HFFc6 (cell line): ENCODE measurements at places on chromosomes 6 and 20.

GRCh38 chr20:21125072-21125848, 622 bp upstream of the KIZ start:
- DNase-seq: peak; percentile 50

- DNase-seq: peak; percentile 18
Measured at GRCh38 chr6:151370509-151371078, 20.8 kb downstream of the ZBTB2 start.

- DNase-seq: no peak
Measured at GRCh38 chr6:170296423-170296745, 5.5 kb upstream of the DLL1 start.

DNA sequence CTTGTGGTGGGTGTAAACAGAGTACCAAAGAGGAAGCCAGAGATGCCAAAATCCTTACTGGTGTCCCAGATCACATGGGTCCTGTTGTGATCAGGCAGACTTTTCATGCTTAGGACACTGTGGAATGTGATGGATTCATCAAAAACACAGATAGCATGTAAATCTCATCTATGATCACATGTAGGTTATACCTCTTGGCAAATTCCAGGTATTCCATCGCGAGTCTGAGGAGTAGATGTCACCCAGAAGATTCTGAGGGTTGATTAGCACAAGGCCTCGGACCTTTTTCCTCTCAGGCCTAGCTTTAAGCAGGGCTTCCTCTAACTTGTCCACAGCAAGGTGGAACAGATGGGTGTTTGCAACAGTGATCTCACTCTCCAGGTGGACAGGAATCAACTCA, 28.3 kb upstream of the SSR1 start:
- no peak for DNase-seq

GRCh38 chr6:112153926-112154607, 66.7 kb downstream of the FAM229B start:
- DNase-seq: peak; percentile 52

- no peak for DNase-seq
Measured at GRCh38 chr6:78117966-78118365, 465.1 kb downstream of the MEI4 start.

GRCh38 chr6:55997223-55997874, 122.0 kb upstream of the BMP5 start:
- no peak for DNase-seq

DNA sequence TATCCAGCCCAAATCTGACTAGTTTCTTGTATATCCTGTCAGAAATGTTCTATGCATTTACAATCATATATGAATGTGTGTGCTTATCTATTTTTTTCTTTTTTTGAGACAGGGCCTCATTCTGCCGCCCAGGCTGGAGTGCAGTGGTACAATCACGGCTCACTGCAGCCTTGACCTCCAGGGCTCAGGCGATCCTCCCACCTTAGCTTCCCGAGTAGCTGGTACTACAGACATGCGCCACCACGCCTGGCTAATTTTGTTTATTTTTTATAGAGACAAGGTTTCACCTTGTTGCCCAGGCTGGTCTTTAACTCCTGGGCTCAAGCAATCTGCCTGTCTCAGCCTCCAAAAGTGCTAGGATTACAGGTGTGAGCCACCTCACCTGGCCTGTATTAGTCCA, 3.0 kb upstream of the RAB44 start:
- DNase-seq: no peak

- no peak for DNase-seq
Measured at GRCh38 chr6:154572556-154572955, 62.1 kb upstream of the CNKSR3 start.

DNA sequence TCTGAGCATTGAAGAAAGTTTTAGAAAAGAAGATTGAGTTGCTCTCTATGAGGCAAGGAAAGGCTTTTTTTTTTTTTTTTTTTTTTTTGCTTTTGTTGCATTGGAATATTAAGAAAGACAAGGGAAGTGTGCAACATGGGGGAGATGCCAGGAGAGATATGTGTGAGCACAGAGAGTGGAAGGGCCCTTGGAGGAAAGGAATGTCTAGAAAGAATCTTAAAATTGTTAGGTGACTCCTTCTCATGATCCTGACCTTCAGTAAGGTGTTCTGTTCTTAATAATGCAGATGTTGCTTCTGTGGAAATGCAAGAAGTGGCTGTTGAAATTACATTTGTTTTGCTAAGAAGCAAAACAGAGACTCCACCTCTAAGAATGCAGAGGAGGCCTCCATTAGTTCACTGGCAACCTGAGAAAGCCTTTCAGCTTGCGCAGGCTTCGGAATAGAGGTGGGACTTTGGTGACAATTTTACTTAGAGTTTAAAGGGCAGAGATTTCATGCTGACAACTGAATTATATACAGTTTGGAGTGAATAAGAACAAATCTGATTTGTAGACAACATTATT, 118.0 kb upstream of the ASCC3 start:
- DNase-seq: no peak

DNA sequence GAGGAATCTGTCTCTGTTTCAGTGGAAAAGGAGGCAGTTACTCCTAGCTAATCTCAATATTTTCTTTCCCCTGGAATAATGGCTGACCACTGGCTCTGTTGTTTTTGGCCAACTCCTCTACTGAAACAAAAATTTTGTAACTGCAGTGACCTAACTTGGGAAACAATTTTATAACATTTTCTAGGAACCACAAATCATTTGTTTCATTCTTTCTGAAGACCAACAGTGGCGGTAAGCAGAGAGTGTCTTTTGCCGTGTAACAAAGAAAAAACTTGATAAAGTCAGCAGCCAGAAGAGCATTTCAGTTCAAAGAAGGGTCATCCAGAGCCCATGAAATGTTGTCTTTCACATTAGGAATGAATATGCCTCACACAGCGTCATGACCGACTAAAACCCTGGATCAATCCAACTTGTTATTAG, 11.8 kb upstream of the BFSP1 start:
- DNase-seq: peak; percentile 76

- no peak for DNase-seq
Measured at GRCh38 chr20:17878069-17878911, 90.3 kb downstream of the SNX5 start.

DNA sequence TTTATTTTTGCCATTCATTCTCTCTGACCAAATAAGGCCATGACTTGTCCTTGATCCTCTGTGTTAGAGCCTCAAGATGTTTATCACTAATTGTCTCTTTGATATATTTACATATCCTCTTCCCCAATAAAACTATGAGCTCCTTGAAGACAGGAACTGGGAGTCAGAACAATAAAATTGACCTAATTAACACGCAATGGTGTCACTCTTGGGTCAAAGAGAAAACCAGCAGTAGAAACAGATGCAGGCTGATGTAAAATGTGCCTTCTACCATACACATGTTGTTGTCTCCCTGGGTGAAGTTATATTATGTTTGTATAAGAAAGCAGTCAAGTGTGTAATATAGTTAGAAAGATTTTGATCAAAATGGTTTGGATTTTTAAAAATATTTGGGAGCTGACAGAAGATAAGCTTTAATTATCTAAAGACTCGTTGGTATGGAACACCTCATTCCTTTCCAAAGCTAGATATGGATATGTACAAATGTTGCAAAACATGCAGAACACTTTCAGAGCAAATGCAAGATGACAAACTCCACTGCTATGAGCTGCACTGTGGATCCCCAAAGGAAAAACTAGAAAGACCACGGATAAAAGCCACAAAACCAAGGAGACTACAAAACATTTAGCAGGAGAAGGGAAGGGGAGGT, 109.7 kb upstream of the STMND1 start:
- DNase-seq: peak; percentile 39

GRCh38 chr20:47070176-47070575, 175.5 kb downstream of the EYA2 start:
- no peak for DNase-seq

- no peak for DNase-seq
Measured at GRCh38 chr20:11522366-11522741, 395.3 kb upstream of the BTBD3 start.

- no peak for DNase-seq
Measured at GRCh38 chr6:26185004-26185403, 97.8 kb downstream of the HFE start.

GRCh38 chr6:166442131-166442685, 59.5 kb upstream of the MPC1 start:
- DNase-seq: no peak

GRCh38 chr6:36717231-36717825, 19.7 kb downstream of the RAB44 start:
- no peak for DNase-seq

DNA sequence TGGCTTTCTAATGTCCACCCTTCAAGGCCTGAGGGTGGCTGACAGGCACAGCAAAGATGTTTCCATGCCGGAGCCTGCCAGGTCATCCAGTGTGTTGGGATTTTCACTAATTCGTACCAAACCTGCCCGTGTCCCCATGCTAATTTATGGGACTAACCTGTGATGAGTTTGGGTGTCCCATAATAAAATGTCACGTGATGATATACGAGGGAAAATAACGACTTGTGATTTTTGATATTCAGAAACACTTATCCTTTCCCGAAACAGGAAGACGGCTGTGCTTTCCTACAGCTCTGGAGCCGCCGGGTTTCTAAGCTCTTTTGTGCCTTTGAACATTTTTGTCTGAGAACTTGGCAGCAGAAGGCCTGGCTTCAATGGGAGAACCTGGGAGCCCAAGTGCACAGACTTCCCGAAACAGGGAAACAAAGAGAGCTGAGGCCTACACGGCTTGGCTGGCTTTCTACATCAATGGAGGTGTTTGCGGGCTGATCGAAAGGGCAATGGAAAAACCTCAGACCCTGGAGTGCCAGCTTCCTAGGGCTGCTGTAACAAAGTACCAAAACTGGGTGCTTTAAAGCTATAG, 171.9 kb upstream of the JARID2 start:
- DNase-seq: no peak

- DNase-seq: no peak
Measured at GRCh38 chr20:21968486-21968885, 263.0 kb downstream of the PAX1 start.

DNA sequence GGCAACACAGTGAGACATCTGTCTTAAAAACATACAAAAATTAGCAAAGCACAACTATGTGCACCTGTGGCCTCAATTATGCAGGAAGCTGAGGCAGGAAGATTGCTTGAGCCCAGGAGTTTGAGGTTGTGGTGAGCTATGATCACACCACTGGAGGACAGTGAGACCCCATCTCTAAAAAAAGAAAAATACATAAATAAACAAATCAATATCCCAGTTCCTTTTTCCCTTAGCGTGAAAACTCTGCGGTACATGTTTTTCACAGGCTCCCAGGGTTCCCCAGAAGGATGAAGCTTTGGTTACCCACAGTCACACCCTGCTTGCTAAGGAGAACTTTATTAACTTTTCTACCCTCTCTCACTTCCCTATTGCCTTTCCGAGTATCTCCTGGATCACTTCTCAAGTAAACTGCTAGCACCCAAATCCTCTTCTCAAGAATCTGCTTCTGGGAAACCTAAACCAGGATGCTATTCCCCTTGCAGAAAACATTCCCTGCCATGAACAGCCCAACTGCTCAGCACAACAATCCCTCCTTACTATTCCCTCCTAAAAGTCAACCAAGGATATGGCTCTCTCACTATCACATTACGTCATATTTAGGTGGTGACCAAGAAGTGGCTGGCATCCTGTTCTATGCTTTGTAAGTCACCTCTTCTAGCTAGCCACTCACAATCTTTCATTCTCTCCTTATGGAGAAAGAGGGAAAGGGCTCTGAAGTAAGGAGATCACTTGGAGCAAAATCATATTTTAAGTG, 122.4 kb downstream of the IPCEF1 start:
- no peak for DNase-seq

- no peak for DNase-seq
Measured at GRCh38 chr20:54454982-54455381, 20.4 kb upstream of the DOK5 start.

DNA sequence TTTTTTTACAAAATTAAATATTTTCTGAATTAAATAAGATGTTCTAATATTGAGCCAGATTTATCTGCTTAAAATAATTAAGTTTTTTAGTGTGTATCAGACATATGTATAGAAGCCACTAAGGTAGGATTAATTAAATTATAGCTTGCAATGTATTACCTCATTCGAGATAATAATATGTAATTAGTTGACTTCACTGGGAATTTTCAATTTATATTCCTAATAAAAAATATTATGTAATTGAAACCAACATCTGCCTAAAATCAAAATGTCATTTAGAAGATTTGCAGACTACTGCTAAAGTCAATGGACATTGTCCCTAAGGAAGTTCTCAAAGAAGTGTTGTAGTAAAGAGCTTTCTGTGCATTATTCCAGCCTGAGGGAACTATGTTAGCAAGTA, 254.7 kb downstream of the EYS start:
- no peak for DNase-seq

GRCh38 chr6:148193063-148193680, 149.5 kb upstream of the SASH1 start:
- DNase-seq: no peak

GRCh38 chr6:57297505-57297904, 19.9 kb upstream of the PRIM2 start:
- no peak for DNase-seq

- no peak for DNase-seq
Measured at GRCh38 chr20:7217606-7218005, 450.1 kb downstream of the BMP2 start.

DNA sequence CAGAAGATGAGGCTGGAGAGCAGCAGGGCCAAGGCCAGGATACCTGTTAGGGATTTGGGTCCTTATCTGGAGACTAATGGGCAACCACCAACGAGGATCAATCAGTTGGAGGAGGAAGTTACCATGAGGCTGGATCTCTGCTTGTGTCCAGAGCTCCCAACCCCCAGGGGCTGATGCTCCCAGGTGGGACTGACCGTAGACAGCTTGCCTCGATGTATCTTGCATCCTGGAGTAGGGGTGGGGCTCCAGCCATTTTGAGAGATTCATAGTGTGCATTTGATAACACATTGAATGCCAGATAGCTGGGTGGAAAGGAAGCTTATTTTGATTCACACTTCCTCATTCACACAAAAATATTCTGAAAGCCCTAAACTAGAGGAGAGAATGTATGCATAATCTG, 4.6 kb upstream of the RFPL4B start:
- no peak for DNase-seq

- no peak for DNase-seq
Measured at GRCh38 chr6:84362193-84362821, 134.9 kb upstream of the CEP162 start.

- no peak for DNase-seq
Measured at GRCh38 chr20:40863355-40863919, 165.2 kb upstream of the TOP1 start.
